Fibroblast of lung (primary cell): ENCODE measurements at places on chromosomes 5 and 9. TPM values are rescaled to one million over a fixed set of nuclear protein-coding genes. Genes with fewer than 3 reads are reported as not detected.

Gene PHF24
- total RNA-seq = under 0.01 and 0.17 TPM in 2 replicates

Gene SLC25A2
- total RNA-seq = 0.66 TPM in 1 of 2 replicates, not detected in the other

Gene NTRK2
- total RNA-seq = 0.26 and 0.66 TPM in 2 replicates

Gene ADCY2
- total RNA-seq = under 0.01 and 0.26 TPM in 2 replicates

Gene JMY
- total RNA-seq = 19.3 and 27.2 TPM in 2 replicates

Gene ENTR1
- 31.9 and 32.4 TPM in 2 replicates for total RNA-seq

Gene FOXD4L5
- under 0.01 TPM in 2 replicates for total RNA-seq

Gene GDNF
- total RNA-seq = 0.51 and 0.83 TPM in 2 replicates

Gene SH3GL2
- total RNA-seq = under 0.01 and 0.17 TPM in 2 replicates

Gene CYLC2
- total RNA-seq = not detected in 2 replicates

Gene ZNF618
- 5.4 and 8.6 TPM in 2 replicates for total RNA-seq

Gene RLN1
- not detected in 2 replicates for total RNA-seq
